Stimulated activated naive B cell treated with anti-CD40 and anti-IgM and Interleukin-4, amounts not matched to agents 10 μg/mL and 1 μg/mL and 100 μg/mL, for 72 hours (primary cell): ENCODE measurements at places on chromosomes 4 and X.
A peak's percentile ranks its signal among the peaks of the same experiment; 100 is the strongest.

- peak; percentile 23 for DNase-seq
These were observed 30.9 kb downstream of the RNF212 start for GRCh38 chr4:1082215-1083182.

GRCh38 chrX:13803116-13803515 lies 13.8 kb downstream of the GPM6B start:
- DNase-seq: no peak

GRCh38 chrX:151713849-151714248 lies 2.0 kb upstream of the FATE1 start:
- no peak for DNase-seq

DNA sequence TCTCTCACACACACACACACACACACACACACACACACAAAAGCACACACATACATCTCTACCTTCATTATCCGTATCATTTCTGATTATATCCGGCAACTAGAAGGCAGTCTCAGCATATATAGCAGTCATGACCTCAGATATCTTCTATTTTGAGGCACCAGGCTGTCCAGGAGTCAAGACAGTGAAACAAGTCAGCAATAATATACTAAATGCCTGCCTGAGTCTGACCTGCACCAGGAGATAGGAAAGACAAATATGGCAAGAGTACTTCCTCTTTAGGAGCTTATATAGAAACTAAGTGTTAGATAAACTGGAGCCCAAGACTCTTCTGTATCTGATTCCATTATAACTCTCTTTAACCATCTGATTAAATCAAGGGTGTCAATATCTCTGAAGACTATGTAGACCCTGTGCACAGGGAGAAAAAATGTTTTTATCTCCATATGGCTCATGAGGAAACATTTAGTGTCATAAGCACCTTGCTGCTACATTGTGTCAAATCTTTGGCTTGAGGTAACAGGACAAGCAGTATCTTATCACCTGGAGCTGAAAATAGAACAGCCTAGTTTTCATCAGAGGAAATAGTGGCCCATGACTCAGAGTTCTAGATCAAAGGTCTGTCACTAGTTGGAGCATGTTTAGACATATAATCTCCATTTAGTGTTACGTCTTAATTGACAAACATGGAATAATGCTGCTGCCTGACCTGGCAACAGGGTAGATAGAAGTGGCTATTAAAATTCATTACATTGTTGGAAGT lies 27.0 kb upstream of the FAM47B start:
- no peak for DNase-seq

GRCh38 chr4:26030780-26031179 lies 116.8 kb downstream of the SMIM20 start:
- no peak for DNase-seq

DNA sequence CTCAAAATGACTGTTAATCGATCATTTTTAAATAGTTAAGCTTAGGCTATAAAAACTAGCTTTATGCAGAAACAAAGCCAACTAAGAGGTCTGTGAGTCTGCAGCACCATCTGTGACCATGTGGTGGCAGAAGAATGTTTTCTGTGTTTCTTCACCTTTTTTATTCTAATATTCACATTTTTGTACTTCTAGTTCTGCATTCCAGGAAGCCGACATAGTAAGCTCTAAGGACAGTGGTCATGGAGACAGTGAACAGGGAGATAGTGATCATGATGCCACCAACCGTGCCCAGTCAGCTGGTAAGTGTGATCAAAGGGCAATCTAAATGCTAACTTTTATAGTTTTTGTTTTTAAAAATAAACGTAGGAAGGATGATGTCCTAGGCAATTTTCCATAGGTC lies 5.6 kb downstream of the PCDH10 start:
- DNase-seq: no peak

GRCh38 chrX:19097553-19098283 lies 24.6 kb downstream of the ADGRG2 start:
- no peak for DNase-seq

GRCh38 chrX:131671735-131672134 lies 127.9 kb downstream of the OR13H1 start:
- DNase-seq: no peak

GRCh38 chr4:85722401-85722800 lies 247.5 kb downstream of the ARHGAP24 start:
- no peak for DNase-seq

- DNase-seq: no peak
These were observed 63.7 kb downstream of the STK32B start for GRCh38 chr4:5114950-5115349.

DNA sequence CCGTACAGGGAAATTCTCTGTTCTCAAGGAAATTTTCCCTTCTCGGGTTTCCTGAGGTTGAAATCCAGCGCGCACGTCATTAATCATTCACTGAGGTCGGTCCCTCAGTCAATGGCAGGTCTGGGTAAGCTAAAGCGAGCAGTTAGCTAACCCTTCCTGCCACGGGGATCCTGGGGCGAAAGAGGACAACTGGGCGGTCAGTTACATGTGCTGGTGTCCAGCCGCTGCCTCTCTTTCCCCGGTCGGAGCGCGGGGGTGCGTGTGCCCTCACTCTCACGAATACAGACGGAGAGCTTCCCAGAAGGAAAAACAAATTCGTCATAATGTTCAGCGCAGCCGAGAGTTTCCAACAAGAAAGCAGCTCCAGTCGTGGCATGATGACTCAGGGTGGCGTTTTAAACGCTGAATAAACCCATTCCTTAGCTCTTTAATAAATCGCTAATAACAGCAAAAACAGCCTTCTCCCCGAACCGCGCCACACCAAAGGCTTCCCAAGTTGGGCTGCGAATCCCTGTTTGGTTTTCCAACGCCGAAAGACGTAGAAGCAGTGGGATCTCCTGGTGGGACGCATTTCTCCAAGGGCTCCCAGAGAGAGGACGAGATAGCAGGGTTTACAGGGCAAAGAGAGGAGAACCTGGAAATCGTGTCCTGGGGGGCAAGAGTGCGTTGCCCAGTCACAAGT lies 752 bp upstream of the FGF5 start:
- DNase-seq: no peak

- no peak for DNase-seq
These were observed 557.7 kb upstream of the SLIT2 start for GRCh38 chr4:19693936-19694570.

DNA sequence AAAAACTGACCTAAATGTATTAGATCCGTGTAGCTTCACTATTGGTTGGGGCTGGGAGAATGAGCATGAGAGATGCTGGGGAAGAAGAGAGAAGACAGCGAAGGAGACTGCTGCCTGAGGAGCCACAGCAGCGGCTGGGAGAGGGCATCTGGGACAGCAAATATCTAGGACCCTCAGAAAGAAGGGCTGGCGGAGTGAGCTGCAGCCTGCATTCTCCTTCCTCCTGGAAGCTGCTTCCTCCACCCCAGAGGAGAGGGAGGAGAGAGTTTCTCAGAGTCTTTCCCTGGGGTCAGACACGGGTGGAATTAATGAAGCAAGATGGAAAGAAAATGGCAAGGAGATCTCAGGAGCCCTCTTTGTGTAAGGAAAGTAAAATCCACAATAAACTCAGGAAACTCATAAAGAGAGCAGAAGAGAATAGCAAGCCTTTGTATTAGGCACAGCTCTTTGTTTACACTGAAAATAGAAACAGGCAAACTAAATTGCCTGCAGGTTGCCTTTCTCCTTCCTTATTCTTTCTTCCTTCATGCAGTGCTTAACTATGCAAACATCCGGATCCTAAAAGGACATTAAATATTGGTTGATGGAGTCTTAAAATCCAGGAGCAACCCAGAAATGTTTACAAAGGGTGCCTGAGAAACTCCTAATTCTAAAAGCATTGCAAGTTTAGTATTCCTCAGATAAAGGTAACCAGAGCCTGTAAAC lies 130.3 kb upstream of the GALNT7 start:
- no peak for DNase-seq

DNA sequence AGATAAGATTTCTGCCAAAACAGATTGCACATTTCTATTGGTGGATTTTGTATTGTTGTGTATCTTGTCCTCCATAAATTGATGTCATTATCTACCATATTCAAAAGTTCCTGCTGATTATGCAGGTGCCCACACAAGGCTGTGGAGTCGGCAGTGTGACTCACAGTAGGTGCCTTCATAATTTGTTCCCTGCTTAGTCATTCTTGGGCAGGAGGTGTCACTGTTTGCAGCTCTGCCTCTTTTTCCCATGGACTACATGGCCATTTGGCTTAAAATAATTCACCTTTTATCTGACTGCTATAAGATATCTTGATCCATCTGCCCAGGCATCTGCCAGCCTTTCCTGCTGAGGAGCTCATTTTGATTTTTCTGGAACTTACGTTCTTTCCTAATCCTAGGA lies 33.6 kb upstream of the ENPEP start:
- no peak for DNase-seq

DNA sequence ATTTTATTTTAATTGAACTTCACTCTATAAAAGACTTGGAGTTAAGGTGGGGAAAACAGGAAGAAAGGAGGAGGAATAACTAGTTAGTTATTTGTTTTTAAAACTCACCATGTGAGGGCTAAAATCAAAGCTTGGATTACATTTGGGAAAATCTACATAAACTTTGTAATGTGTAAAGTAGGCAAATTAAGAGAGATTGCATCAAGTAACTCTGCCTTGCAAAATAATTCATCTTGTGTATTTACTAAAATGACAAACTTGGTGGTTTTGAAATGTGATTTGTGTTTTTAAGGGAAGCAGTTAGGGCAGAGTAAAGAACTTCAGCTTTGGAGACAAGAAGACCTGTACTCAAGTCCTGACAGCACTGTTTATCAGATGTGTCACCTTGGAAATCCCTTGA lies 43.3 kb upstream of the RASSF6 start:
- DNase-seq: no peak

DNA sequence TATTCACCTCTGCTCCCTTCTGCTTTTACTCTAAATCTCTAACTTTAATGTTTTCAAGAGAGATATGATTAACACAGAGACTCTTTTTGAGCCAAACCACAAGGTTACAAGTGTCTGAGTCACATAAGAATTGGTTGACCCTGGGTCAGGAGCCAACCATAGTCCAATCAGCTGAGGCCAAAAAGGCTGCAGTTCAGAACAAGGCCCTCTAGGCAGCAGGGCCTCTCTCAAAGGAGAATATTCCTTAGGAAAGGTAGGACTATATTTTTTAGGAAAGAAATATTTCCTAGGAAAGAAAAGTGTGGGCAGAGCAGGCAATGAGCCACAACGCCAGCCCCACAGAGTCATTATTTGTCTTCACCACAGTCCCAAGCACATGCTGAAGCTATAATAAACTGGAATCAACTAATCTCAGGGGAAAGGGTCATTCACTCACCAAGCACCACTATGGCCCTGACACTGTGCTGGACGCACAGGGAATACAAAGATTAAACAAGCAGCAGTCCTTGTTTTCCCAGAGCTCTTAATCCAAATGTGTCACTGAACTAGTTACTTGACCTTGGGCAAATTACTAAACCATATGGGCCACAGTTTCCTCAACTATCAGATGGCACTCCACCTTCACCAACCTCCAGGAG lies 2.2 kb downstream of the ATP8A1 start:
- DNase-seq: no peak

DNA sequence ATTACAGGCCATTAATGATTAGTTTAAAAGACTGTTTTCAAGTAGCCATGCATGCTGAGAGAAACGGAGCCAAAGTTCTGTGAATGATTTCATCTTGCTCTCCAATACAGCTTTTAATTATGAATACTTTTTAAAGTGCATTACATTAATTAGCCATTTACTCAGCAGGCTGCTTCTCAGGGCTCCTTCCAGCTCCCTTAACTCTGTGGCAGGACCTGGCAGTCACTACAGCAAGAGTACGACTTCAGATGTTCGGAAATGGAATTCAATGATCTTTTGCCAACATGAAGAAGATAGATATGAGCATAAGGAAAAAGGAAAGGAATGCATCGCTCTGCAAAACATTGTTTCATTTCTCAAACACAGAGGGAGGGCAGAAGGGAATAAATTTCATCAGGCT lies 987.2 kb downstream of the PDHA2 start:
- DNase-seq: no peak

GRCh38 chr4:178233906-178234305 lies 791.7 kb upstream of the AGA start:
- DNase-seq: no peak

GRCh38 chr4:124152132-124152531 lies 560.4 kb downstream of the ANKRD50 start:
- no peak for DNase-seq

GRCh38 chr4:55979562-55979961 lies 30.8 kb downstream of the CEP135 start:
- no peak for DNase-seq
